ENCODE measurements at places on chromosomes 2 and 18.

DNA sequence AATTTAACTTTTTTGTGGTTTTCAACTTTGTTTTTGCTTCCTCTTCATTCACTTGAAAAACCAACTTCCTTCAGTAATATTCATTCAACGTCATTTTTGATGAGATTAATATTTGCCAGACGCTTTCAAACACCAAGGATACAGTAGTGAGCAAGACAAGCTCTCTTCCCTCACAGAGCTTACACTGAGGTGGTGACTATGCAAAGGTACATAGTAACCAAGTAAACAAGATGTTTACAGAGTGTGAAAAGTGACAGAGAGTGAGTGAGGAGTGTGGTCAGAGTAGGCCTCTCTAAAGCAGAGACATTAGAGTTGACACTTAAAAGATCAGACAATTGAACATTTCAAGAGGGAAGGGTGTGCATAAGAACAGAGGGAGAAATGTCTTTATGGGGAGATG is 155.5 kb downstream of the TMEM247 start:
- DNase-seq, result no peak

DNA sequence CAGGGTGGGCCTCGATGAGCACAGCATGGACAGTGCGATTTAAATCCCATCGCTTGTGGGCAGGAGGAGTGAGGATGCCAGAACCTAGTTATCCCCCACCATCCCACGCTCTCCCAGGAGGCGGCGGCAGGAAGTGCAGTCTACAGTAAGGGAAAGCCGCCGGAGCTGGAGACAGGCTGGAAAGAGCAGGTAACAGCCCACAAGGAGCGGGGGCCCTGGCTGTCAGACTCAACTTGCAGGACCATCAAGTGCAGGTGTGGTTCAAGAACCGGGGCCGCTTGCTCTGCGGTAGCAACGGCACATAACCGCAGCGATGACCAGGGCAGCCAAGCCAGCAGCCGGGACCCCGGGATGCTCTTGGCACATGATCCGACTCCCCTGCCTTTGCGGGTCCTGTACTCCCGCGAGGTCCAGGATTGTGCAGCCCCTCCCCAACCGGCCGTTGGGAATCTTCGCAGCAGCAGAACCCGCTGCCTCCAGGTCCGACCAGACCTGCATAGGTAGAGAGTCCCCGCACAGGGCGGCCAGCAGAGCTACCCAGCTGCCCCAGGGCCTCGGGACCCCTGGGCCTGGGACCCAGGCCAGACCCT is 82.1 kb downstream of the BIN1 start:
- DNase-seq, result no peak

- DNase-seq, result no peak
Measured at GRCh38 chr2:55063713-55064323, 13.6 kb upstream of the RTN4 start.

DNA sequence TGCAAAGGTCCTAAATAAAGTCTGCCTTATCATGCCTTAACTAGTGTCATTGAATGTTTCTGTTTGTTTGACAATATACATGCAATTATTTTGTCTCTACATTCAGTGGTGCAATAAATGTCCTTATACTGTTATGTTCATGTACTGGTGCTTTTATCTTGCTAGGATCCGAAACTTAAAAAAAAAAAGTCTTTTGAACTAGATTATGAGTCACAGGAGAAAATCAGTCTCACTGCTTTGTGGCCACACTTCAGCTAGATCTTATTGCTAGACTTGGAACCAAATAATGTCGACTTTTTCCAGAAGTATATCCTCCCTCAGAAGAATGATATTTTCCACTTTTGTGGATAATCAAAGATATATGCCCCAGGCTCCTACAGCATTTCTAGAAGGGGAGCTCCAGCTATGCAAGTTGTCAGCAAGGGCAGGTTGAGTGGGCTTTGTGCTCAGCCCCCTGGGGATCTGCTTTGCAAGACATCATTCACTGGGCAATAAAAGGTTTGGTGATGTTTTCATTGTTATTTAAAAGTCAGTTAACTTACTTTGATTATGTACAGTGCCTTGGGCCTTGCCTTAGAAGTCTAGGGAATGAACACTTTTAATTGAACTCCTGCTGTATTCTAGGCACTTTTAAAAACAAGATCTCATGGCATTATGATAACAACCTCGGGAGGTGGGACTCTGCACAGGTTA is 157.1 kb upstream of the LRRTM1 start:
- no peak for DNase-seq

DNA sequence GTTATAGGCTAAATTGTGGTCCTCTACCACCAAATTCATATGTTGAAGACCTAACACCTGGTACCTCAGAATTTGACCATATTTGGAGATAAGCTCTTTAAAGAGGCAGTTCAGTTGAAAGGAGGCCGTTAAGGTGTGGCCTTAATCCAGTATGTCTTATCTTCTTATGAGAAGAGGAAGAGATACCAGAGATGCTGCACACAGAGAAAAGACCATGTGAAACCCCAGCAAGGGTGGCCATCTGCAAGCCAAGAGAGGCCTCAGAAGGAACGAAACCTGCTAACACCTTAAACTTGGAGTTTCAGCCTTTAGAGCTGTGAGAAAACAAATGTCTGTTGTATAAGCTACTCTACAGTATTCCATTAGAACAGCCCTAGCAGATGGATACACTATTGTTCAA is 528.1 kb upstream of the DCC start:
- DNase-seq, result no peak

GRCh38 chr2:27955384-27956161 is 65.0 kb downstream of the BABAM2 start:
- no peak for DNase-seq

DNA sequence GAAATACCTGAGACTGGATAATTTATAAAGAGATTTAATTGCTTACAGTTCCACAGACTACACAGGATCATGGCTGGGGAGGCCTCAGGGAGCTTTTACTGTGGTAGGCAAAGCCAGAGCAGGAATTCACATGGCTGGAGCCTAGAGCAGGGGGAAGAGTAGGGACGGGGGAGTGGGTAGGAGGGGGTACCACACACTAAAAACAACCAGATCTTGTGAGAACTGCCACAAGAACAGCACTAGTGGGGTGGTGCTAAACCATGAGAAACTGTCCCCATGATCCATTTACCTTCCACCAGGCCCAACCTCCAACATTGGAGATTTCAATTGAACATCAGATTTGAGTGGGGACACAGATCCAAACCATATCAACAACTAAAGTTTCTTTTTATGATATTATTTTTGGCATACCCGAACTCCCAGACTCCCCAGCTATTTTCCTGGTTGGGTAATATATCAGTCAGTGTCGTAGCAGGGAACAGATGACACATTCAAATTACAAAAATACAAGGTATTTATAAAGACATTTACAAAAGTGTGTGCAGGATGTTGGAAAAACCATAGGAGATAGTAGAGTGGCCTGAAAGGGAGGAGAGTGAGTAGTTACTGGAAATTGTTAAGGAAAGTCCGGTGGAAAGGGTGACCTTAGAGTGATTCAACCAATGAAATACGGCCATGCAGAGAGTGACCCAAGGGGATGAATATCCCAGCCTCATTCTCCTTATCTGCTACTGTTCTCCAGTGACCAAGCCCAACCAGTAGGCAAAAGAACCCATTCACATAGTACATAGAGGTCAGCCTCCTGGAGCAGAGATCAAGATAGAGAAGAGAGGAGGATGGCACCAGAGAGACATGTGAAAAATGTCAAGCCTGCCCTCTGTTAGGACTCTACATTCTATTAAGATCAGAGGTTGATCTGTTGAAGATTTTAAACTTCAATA is 8.8 kb downstream of the RPL37A start:
- DNase-seq, result no peak
